ENCODE measurements at places on chromosomes 7 and 10.

DNA sequence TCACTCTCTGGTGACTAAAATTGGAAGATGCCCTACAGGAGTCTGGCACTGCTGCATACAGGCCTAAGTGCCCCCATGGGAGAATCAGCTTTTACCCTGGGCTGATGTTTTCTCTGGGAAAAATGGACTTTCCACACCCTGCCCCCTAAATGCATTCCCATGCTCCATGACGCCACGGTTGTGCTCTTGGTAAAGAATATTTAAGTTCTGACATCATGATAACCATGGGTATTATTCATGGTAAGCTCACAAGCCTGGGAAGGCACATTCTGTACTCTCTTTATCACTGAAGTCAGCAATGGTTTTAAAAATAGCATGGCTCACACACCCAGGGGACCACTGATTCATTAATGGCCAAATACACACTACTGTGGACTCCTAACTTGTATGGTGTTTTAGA lies 43.4 kb downstream of the HIPK2 start:
- no peak overlapping the region for H3K27ac ChIP-seq
- H3K36me3 ChIP-seq: no peaks in the 10 kb centered on the region
- no peak for DNase-seq
- no peaks in the 10 kb centered on the region for H3K27me3 ChIP-seq
- no peak overlapping the region for H3K4me3 ChIP-seq

- H3K4me3 ChIP-seq: no peak overlapping the region
- no peaks in the 10 kb centered on the region for H3K36me3 ChIP-seq
- peaks cover 17% of the 10 kb centered on the region for H3K4me1 ChIP-seq
- peak; percentile 38 for DNase-seq
Measured at GRCh38 chr10:70255329-70256299, 22.4 kb upstream of the PPA1 start.

GRCh38 chr10:28219251-28219650 lies 83.6 kb downstream of the MPP7 start:
- no peak overlapping the region for H3K27ac ChIP-seq
- no peak overlapping the region for H3K4me3 ChIP-seq
- no peak for DNase-seq

DNA sequence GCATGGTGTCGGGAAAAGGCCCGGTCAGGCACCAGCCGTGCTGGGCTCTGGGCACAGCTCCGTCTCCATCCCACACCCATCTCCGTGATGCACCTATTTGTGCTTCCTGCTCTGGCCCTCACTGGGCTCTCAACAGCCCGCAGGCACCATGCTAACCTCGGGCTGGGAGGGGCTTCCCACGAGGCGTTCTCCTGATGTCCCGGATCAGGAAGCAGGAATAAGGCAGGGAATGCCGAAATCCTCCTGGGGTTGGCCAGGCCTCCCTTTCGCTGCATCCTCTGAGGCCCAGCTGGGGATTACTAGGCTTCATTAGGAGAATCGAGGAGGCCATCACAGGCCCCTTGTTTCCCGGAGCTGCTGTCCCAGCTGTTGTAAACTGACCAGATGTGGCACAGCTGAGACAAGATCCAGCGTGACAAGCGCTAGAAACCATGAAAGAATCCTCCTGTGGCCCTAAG lies 72.0 kb downstream of the FAM53B start:
- no peaks in the 10 kb centered on the region for H3K27me3 ChIP-seq
- no peak overlapping the region for H3K4me3 ChIP-seq
- DNase-seq: no peak
- H3K27ac ChIP-seq: no peak overlapping the region
- H3K36me3 ChIP-seq: no peaks in the 10 kb centered on the region
- H3K4me1 ChIP-seq: peaks cover 27% of the 10 kb centered on the region

- no peak for DNase-seq
- peaks cover 23% of the 10 kb centered on the region for H3K27me3 ChIP-seq
- H3K4me3 ChIP-seq: no peak overlapping the region
- no peaks in the 10 kb centered on the region for H3K36me3 ChIP-seq
Measured at GRCh38 chr10:103276251-103276895, 565 bp upstream of the INA start.

- peaks cover 13% of the 10 kb centered on the region for H3K4me1 ChIP-seq
- peak overlapping the region; percentile 74 for H3K4me3 ChIP-seq
- DNase-seq: no peak
- no peaks in the 10 kb centered on the region for H3K36me3 ChIP-seq
- H3K27me3 ChIP-seq: no peaks in the 10 kb centered on the region
Measured at GRCh38 chr10:102641402-102641801, 2.9 kb upstream of the TRIM8 start.

GRCh38 chr10:58853668-58854067 lies 322.8 kb upstream of the PHYHIPL start:
- no peaks in the 10 kb centered on the region for H3K27me3 ChIP-seq
- H3K4me1 ChIP-seq: no peaks in the 10 kb centered on the region
- no peak for DNase-seq
- no peaks in the 10 kb centered on the region for H3K36me3 ChIP-seq
- no peak overlapping the region for H3K27ac ChIP-seq

- H3K36me3 ChIP-seq: no peaks in the 10 kb centered on the region
- no peak overlapping the region for H3K4me3 ChIP-seq
- H3K4me1 ChIP-seq: no peaks in the 10 kb centered on the region
- DNase-seq: no peak
- H3K27ac ChIP-seq: no peak overlapping the region
- H3K27me3 ChIP-seq: no peaks in the 10 kb centered on the region
Measured at GRCh38 chr7:123023126-123023525, 27.6 kb upstream of the TAS2R16 start.

- DNase-seq: no peak
- peaks cover 6% of the 10 kb centered on the region for H3K36me3 ChIP-seq
- peaks cover 74% of the 10 kb centered on the region for H3K4me1 ChIP-seq
- H3K4me3 ChIP-seq: no peak overlapping the region
Measured at GRCh38 chr10:26797340-26797739, 63.4 kb downstream of the ABI1 start.

- no peaks in the 10 kb centered on the region for H3K27me3 ChIP-seq
- peaks cover 19% of the 10 kb centered on the region for H3K36me3 ChIP-seq
- no peak overlapping the region for H3K4me3 ChIP-seq
- DNase-seq: no peak
Measured at GRCh38 chr7:107924841-107925504, 34.0 kb downstream of the DLD start.

DNA sequence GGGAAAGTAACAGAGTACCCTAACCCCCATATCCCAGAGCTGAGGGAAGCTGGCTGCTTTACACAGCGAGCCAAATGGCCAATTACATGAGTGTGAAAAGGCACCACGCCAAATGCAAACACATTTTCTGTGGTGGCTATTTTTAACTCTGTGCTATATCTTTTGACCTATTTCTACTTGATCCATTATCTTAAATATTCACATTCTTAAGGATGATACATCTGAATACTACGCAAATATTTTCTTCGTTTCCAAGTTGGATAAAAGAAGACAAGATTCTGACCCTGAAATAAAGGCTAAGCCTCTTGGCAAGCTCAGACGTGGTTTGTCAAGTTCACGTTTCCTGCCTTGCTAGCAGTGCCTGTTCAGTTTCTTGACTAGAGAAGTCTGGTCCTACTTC lies 146.7 kb upstream of the TMEM196 start:
- H3K4me3 ChIP-seq: no peak overlapping the region
- no peak for DNase-seq
- H3K4me1 ChIP-seq: no peaks in the 10 kb centered on the region
- H3K27ac ChIP-seq: no peak overlapping the region
- no peaks in the 10 kb centered on the region for H3K27me3 ChIP-seq

GRCh38 chr7:123472327-123472726 lies 62.1 kb downstream of the IQUB start:
- no peak for DNase-seq
- H3K36me3 ChIP-seq: no peaks in the 10 kb centered on the region
- H3K4me1 ChIP-seq: no peaks in the 10 kb centered on the region
- H3K27ac ChIP-seq: no peak overlapping the region
- no peak overlapping the region for H3K4me3 ChIP-seq
- no peaks in the 10 kb centered on the region for H3K27me3 ChIP-seq

DNA sequence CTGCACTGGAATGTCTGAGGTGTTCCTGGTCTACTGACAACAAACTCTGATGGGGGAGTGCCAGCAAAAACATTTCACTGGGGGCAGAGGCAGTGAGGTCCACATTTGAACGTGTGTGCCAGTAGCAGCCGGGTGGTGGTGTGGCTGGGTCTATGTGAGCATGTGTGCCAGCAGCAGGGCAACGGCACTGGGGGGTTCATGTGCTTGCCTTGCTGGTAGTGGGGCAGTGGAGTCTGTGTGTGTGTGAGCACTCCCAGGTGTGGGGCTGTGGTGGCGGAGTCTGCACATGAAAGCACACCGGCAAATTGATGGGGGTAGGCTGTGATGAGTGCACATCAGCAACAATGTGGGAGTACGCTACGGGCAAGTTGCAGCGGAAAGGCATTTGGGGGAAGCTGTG lies 49.4 kb upstream of the SORCS1 start:
- H3K4me3 ChIP-seq: no peak overlapping the region
- no peak overlapping the region for H3K27ac ChIP-seq
- no peaks in the 10 kb centered on the region for H3K27me3 ChIP-seq
- H3K4me1 ChIP-seq: no peaks in the 10 kb centered on the region

DNA sequence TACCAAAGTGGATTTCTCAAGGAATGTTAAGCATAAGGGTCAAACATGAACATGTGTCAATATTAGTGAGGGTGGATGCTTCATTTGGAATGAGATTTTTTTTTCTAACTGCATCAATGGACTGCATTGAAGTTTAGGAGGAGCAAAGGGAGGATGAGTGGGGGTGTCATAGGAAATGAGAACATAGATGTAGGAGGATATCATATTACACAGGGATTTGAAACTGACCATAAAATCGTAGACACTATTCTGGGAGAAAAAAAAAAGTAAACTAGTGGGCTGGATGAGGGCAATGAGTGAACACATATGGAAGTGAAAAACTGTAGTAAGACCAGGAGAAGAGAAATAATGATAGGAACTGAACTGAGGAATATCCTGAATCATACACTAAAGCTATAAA lies 109.4 kb downstream of the SEMA3A start:
- no peak overlapping the region for H3K4me3 ChIP-seq
- no peaks in the 10 kb centered on the region for H3K27me3 ChIP-seq
- no peak for DNase-seq
- H3K27ac ChIP-seq: no peak overlapping the region

GRCh38 chr10:43796781-43797180 lies 148.1 kb upstream of the ZNF32 start:
- H3K4me1 ChIP-seq: no peaks in the 10 kb centered on the region
- H3K27ac ChIP-seq: no peak overlapping the region
- no peaks in the 10 kb centered on the region for H3K27me3 ChIP-seq
- no peak for DNase-seq

DNA sequence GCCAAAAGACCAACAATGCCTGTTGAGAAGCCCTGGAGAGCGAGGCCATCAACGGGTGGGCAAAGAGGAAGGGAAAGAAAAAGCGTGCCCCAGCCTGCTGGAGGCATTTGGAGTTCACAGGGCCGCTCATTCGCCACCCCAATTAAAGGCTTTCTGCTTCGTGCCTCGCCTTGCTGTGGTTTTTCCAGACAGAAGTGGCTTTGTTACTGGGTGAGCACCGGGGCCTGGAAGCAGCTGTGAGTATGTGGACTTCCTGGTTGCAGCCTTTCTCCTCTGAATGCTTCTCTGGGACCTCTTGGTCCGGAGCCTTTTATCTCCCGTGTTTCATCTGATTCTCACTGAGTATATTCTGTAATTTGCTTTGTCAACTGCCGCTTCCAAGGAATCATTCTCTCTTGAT lies 118.1 kb upstream of the EGR2 start:
- no peak overlapping the region for H3K27ac ChIP-seq
- no peaks in the 10 kb centered on the region for H3K36me3 ChIP-seq
- H3K27me3 ChIP-seq: no peaks in the 10 kb centered on the region
- no peaks in the 10 kb centered on the region for H3K4me1 ChIP-seq

DNA sequence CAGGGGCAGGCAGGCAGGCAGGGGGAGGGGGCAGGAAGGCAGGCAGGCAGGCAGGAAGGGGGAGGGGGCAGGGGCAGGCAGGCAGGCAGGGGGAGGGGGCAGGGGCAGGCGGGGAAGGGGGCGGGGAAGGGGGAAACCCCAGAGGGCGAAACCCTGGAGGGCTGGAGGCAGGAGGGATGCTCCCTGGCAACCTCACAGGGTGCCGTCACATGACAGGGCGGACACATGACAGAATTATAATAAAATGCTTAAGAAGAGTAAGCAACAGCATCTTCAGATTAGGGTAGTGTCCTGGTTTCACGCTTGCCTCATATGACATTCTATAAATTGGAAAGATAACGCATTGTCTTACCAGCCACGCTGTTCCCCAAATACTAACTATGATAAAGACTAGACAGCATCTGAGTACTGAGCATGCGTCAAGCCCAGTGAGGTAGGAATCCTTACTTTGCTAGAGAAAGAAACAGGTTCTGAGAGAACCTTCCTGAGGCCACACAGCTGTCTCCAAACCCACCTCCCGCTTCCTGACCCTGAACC lies 131.6 kb downstream of the DIP2C start:
- H3K27me3 ChIP-seq: no peaks in the 10 kb centered on the region
- no peak overlapping the region for H3K4me3 ChIP-seq
- DNase-seq: no peak
- H3K36me3 ChIP-seq: no peaks in the 10 kb centered on the region
- H3K4me1 ChIP-seq: no peaks in the 10 kb centered on the region

- no peak overlapping the region for H3K4me3 ChIP-seq
- no peak for DNase-seq
- peaks cover 7% of the 10 kb centered on the region for H3K4me1 ChIP-seq
Measured at GRCh38 chr10:113979409-113979808, 64.3 kb upstream of the ADRB1 start.

GRCh38 chr10:97719602-97720001 lies 6.1 kb downstream of the MARVELD1 start:
- H3K4me3 ChIP-seq: no peak overlapping the region
- H3K27me3 ChIP-seq: peaks cover 8% of the 10 kb centered on the region
- no peaks in the 10 kb centered on the region for H3K36me3 ChIP-seq
- DNase-seq: no peak
- H3K27ac ChIP-seq: no peak overlapping the region

DNA sequence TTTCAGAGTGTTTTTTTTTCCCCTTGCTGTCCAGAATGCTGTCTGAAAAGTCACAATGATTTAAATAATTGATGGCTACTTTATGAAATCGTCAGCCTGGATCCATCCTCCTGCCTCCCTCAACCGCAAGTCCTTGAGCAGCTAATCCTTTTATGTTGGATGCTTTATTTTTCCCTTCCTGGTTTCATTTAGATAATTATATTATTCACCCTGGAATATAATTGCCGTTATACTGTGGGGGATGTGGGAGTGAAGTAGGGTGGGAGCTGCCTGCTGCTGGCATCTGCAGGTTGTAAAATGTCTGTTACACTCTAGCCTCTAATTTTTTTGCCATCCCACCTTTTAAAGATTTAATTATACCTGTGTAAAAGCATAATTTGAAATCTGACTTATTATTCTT lies 290.5 kb upstream of the LRGUK start:
- H3K27me3 ChIP-seq: no peaks in the 10 kb centered on the region
- no peaks in the 10 kb centered on the region for H3K36me3 ChIP-seq
- DNase-seq: no peak
- H3K4me1 ChIP-seq: no peaks in the 10 kb centered on the region

DNA sequence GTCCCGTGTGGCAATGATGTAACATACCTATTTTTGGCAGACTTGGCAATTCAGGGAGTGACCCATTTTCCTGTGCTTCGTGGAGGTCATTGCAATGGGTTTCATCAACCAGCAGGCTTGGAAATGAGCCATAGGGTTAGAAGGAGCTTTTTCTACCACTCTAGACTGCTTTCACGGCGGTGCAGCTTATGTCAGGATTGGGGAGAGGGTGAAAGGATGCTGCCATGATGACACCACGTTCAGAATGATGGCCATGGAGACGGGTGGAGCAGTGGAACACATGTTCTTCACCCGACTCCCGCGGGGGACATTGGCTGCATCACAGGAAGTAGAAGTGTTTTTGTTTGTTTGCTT lies 220.2 kb downstream of the EMX2 start:
- H3K36me3 ChIP-seq: no peaks in the 10 kb centered on the region
- no peak overlapping the region for H3K4me3 ChIP-seq
- H3K27ac ChIP-seq: no peak overlapping the region
- no peak for DNase-seq
